LHCN-M2 (cell line): ENCODE measurements at places on chromosomes 5 and 9. TPM values are rescaled to one million over a fixed set of nuclear protein-coding genes. Genes with fewer than 3 reads are reported as not detected.

SPATA31C1 gene
- not detected in 2 replicates for total RNA-seq

DNA sequence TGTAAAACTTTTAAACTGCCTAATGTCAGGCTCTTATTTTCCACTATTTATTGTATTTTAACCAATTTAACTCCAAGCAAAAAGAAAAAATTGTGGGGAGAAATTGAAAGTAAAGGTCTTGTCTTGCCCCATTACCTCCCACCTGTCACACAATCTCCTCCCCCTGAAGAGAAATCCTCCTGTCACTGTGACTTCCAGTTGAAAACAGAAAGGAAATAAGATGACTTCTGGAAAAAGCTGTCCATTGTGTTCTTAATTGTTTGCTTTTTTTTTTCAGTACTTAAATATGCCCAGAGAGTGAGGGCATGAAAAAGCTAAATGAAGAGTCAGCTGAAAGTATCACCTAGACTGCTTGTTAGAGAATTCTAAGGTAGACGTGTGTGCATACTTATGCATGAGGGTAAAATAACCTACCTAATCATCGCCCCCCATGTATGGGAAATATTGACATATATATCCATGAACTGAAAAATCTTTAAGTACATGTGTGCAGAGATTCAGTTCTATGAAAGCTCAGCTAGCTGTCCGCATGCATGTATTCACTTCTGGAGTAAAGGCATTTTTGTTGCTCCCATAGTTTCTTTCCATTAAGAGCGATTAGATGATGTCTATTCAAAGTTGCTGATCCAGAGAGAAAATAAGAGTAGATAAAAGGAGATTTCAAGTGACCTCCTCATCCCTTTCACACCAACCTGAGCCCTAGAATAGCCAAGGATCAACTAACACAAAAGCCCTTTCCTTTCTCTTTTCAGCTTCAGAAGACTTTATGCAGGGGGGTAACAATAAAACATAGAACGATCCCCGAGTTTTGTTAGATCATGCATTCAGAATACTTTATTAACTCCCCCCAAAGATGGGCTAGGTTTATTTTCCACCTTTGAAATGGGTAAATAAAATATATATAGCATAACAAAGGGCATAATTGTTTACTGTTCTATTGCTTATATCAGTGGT lies 5.3 kb downstream of the NR2F1-AS1 start:
- no peak for DNase-seq

BARHL1 gene
- total RNA-seq, result not detected in 2 replicates

DNA sequence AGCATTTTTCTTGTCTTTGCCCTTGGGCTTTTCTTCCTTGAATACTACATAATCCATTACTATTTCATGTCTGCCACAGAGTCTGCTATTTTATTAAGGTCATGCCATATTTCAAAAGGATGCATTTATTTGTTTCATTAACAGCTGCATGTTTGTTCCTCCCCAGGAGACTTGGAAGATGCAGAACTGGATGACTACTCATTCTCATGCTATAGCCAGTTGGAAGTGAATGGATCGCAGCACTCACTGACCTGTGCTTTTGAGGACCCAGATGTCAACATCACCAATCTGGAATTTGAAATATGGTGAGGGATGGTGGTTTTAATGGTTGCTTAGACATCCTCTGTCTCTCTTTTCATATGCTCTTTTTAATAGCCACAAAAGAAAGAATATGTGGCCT lies 4.0 kb downstream of the IL7R start:
- DNase-seq, result peak; percentile 72

KCNV2 gene
- not detected in 2 replicates for total RNA-seq

- DNase-seq, result no peak
These were observed 182.4 kb downstream of the NFIB start for GRCh38 chr9:14131356-14132088.

MCCC2 gene
- 28.1 and 30.4 TPM in 2 replicates for total RNA-seq

HK3 gene
- total RNA-seq, result not detected in 2 replicates

DNA sequence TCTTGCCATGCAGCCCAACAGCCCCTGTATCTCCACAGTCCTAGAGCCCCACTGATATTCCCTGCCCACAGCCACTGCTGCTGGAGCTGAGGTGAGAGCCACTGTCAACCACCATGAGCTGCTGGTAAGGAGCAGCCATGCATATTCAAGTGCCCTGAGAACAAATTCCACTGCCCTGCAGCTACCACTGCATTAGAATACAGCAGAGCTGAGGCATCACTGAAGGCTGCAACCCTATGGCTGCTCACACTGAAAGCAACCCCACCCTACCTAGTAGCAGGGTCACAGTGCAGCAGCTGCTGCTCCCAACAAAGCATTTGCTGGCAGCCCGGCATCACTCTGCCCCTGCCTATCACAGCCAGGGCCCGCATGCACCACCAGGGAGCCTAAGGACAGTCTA lies 68.6 kb downstream of the SKIC3 start:
- DNase-seq, result no peak

GLRA1 gene
- not detected in 2 replicates for total RNA-seq

OGN gene
- total RNA-seq, result not detected in 2 replicates

DNA sequence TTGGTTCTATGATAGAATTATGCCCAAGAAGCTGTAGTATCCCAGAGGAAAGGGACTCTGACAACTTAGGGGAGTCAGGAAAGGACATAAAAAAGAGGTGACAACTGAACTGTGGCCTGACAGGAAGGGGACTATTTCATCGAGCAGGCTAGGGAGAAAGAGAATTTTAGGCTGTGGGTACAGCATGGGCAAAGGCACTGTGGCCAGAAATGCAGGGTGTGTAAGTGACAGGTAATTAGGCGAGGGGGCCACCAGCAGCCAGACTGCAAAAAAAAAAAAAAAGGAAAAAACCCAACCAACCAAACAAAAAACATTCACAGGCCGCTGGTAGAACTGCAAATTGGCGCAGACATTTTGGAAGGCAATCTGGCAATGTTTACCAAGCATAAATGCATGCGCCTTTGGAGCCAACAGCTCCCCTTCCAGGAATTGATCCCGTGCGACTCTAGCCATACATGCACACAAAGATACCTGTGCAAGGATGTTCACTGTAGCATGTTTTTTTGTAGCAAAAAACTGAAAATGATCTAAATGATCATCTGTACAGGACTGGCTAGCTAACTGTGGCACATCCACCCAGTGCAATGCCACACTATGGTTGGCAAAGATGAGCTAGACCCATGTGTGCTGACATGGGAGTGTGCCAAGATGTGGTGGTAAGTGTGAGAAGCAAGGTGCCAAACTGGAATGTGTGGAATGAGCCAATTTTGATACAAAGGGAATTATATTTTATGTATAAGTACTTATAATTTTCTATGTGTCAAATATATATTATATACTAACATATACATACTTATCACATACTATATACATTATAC lies 1.1 kb downstream of the EIF4E1B start:
- no peak for DNase-seq

GRCh38 chr5:99815-100214 lies 7.8 kb downstream of the PLEKHG4B start:
- DNase-seq, result no peak
